ENCODE measurements at places on chromosomes 6 and 20.
A peak's percentile ranks its signal among the peaks of the same experiment; 100 is the strongest.

GRCh38 chr6:95576998-95577303, 384 bp upstream of the MANEA start:
- no peak for DNase-seq

DNA sequence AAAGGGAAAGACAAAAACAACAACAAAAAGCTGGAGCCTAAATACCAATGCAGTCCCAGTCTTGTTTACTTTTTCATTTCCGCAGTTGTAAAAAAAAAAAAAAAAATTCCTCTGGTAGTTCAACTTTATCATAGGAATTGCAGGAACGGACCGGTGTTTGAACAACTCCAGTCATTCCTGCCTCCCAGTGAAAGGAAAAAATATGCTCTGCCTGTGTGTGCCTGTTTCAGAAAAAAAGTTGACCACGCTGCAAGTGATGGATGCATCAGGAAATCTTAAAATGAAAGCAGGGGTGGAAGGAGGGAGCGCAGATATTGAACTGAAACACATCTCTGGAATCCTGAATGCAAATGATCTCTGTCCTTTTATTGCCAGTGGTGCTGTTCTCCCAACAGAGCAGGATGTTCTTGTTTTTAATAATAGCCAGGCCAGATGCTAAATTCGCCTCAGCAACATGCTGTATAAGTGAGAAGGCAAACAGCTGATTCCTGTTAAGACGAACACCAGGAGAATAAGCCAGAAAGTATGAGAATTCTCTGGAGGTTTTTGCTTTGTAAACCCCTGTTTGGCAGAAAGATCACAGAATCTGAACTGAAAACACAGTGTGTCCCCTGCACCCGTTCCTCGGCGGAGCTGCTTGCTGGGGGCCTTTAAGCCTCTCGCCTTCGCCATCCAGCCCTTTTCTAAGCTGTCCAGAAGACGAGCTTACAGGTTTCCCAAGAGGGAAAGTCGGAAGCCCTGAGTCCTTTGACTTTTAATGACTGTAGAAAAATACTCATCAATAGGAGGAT, 178.4 kb upstream of the SUPT3H start:
- peak; percentile 11 for DNase-seq

DNA sequence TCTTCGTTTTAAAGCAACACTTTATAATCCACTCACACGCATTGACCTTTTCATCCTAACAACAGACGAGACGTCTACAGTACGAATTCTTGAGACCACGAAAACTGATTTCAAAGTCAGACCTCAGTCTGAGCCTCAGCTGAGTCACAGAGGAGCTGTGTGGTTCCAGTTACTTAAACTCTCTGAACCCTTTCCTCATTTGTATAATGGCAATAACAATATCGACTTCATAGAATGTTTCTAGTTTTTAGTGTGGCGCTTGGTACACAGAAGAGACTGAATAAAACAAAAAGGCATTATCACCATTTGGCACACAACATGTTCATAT, 236.9 kb downstream of the ATXN1 start:
- DNase-seq: peak; percentile 27

- DNase-seq: no peak
Observed at GRCh38 chr6:48110436-48111142, 408 bp downstream of the PTCHD4 start.

DNA sequence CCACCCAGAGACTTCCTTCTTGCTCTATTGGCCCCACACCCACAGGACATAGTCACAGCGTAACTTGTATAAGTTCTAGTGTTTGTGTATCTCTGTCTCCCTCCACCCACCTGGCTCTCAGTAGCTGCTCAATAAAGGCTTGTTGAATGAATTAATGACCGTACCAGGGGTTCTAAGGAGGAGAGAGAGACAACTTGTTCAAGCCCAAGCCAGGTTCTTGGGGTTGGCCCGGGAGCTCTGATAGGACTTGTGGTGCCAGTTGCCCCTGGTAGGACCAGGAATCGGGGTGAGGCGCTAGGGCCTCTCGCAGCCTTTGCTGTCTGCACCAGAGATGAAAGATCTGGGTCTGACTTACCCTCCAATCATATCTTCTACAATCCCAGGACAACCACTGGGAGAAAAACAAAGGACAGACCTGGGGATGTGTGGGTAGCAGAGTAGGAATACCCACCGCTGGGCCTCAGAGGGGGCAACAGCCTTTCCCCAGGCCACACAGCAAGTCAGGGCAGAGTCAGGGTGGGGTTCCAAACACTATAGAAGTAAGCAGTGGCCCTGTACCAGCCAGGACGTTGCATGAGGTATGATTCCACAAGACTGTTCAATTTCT, 5.3 kb upstream of the TGM2 start:
- DNase-seq: no peak

GRCh38 chr6:167647737-167648470, 178.8 kb upstream of the AFDN start:
- DNase-seq: no peak

GRCh38 chr6:55992546-55992945, 117.2 kb upstream of the BMP5 start:
- DNase-seq: no peak

GRCh38 chr20:57128044-57128757, 138.2 kb downstream of the BMP7 start:
- no peak for DNase-seq

- no peak for DNase-seq
Observed at GRCh38 chr6:39590871-39591393, 134.3 kb downstream of the KIF6 start.

- no peak for DNase-seq
Observed at GRCh38 chr20:41509316-41510200, 108.6 kb downstream of the CHD6 start.

DNA sequence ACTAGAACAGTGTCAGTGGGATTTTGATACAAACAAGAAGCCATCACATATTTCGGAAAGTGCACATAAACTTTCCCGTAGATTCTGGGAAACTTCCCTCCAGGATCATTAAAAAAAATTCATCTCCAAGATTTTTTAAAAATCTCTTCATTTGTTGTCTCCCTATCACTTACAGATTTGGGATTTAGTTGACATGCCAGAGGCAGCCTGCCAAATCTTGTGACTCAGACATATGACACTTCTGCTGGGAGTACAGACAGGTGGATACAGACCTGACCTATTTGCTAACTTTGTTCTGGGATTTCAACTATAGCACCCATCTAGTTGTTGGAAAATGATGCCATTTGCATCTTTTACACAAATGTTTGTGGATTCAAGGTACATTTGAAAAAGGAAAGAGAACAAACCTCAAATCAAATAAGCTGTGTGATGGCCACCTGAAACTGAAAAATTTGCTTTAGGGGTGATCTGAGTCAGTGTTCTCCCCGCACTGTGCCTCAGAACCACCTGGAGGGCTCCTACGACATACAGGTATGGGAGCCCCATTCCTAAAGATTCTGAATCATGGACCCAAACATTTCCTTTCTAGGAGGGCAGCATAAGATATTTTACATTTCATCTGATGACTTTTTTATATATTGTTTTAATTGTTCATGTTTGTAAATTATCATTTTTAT, 21.9 kb upstream of the CD2AP start:
- DNase-seq: no peak

DNA sequence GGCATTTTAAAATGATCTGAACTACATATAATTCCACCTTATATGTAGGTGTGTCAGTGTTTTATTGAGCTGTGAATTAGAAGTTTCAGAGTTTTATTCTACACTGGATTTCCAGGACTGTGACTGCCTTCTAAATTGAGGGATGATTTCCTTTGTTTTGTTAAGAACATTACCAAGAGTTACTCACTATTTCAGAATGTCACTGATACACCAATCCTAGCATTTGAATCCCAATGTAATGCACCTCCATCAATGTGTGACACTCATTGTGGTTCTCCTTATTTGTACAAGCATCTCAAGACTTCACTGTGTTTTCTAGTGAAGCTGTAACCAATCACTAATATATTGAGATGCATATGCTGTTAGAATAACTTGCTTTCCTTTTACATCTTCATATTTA, 86.8 kb downstream of the PLCB1 start:
- DNase-seq: no peak

GRCh38 chr20:33897313-33897912, 86.3 kb downstream of the CHMP4B start:
- peak; percentile 41 for DNase-seq

DNA sequence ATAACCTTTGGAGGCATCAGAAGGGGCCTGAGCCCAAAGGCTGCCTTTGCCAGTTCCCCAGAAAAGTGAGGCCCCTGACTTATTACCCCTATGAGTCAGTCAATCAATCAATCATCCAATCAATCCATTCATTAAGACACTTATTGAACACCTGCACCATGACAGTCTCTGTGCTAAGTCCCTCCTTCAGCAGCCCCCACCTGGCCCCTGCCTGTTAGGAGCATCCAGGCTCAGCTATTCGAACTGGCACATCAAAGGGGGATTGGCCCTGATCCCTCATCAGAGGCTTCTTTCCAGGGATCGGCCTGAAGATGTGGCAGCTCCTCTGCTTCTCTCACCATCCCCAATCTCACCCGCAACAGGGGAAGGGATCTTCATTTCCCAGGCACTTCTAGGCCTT, 27.7 kb upstream of the VEGFA start:
- no peak for DNase-seq

DNA sequence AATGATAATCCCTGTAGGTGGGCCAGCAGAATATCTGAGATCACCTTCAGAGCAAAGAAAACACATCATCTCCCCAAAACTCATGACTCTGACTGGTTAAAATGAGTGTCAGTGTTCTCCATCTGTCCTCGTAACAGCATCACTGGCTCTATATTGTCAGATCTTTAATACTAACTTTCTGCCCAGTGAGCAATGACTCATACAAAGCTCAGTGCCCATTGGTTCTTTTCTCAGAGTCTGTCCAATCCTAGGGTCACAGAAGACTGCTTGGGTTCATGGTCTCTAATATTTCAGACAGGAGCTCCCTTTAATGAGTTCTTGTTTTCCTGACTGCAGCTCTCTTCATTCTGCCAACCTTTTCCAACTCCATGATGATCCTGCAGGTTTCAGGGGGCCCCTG, 36.4 kb downstream of the HLA-DPB1 start:
- DNase-seq: peak; percentile 53

GRCh38 chr6:80366714-80367113, 260.2 kb downstream of the BCKDHB start:
- peak; percentile 24 for DNase-seq

DNA sequence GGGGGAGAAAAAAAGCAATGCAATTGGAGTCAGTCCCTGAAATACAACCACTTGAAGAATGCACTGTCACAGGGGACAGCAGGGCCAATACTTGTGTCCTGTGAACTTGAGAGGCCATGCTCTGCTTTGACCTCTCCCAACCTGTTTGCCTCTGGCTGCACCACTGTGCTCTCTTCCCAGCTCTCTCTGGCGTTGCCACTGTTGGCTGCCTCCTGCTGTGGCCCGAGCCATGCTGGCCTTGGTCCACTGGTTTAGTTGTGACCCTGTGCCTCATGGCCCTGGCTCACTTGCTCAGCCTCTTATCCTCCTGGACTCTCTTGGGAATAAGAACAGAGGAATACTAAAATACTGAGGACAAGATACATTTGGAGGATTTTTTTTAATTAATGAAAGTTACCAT, 14.5 kb upstream of the FBXO30 start:
- DNase-seq: no peak

- no peak for DNase-seq
Observed at GRCh38 chr20:58822748-58823730, 27.7 kb downstream of the GNAS-AS1 start.

GRCh38 chr6:138528137-138528536, 28.8 kb upstream of the NHSL1 start:
- no peak for DNase-seq

- peak; percentile 98 for DNase-seq
Observed at GRCh38 chr6:7974938-7975763, 64.6 kb upstream of the TXNDC5 start.

DNA sequence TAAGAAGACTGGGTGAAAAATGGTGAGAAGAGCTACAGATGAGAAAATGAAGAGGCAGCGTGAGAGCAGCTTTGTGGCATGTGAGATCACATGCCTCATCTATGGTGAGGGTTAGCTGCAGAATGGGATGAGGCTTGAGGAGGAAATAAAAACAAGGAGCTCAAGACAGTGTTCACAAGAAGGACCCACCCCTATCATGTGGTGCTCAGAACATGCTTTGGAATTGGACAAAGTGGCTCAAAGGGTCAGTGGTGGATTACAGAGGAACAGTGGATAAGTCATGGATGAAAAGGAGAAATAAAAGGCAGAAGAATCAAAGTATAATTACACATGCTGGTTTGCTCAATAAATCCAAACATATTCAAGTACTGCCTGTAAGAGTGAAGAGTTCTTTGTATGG, 126.9 kb upstream of the UST start:
- no peak for DNase-seq

GRCh38 chr6:44699082-44699481, 311.6 kb downstream of the CDC5L start:
- DNase-seq: no peak

- DNase-seq: no peak
Observed at GRCh38 chr6:142947714-142948480, 2.9 kb upstream of the HIVEP2 start.

DNA sequence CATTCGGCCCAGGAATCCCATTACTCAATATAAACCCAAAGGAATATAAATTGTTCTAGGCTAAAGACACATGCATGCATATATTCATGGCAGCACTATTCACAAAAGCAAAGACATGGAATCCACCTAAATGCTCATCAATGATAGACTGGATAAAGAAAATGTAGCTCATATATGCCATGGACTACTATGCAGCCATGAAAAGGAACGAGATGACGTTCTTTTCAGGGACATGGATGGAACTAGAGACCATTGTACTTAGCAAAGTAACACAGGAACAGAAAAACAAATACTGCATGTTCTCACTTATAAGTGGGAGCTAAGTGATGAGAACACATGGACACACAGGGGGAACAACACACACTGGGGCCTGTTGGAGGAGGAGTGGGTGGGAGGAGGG, 769.5 kb downstream of the TBC1D32 start:
- no peak for DNase-seq

- DNase-seq: no peak
Observed at GRCh38 chr20:29427201-29428060, 1830.0 kb upstream of the DEFB115 start.

GRCh38 chr20:43055181-43055884, 134.4 kb downstream of the PTPRT start:
- DNase-seq: no peak

- no peak for DNase-seq
Observed at GRCh38 chr6:9131616-9132015, 696.3 kb upstream of the SLC35B3 start.

- no peak for DNase-seq
Observed at GRCh38 chr6:158572653-158573541, 13.0 kb downstream of the TMEM181 start.

GRCh38 chr6:108610957-108611586, 50.4 kb downstream of the FOXO3 start:
- no peak for DNase-seq

- no peak for DNase-seq
Observed at GRCh38 chr20:35271904-35272303, 6.0 kb downstream of the MMP24OS start.

GRCh38 chr6:81511423-81511822, 241.1 kb downstream of the TENT5A start:
- DNase-seq: no peak

DNA sequence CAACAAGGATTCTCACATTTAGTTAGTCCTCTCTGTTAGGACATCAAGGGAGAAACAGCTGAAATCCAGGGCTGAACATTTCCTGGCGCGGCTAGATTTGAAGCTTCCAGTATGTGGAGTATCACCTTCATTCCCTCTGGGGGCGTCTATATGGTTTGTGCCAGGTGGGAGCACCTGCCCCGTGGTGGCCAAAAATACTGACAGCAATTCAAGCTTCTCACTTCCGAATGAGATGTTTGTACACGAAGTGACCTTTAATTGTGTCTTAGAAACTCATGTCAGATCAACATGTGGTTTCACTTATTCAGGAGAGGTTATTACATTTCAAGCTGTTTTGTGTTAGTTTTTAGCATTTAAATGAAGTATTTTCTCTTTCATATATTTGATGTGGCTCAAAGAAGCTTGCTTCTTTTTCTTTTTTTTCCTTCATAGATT, 67.3 kb upstream of the ZNF217 start:
- no peak for DNase-seq
